CD4-positive, alpha-beta T cell treated with Interleukin-2 at 100 ng/mL for 4 hours (primary cell): ENCODE measurements at places on chromosomes 5 and 9.

DNA sequence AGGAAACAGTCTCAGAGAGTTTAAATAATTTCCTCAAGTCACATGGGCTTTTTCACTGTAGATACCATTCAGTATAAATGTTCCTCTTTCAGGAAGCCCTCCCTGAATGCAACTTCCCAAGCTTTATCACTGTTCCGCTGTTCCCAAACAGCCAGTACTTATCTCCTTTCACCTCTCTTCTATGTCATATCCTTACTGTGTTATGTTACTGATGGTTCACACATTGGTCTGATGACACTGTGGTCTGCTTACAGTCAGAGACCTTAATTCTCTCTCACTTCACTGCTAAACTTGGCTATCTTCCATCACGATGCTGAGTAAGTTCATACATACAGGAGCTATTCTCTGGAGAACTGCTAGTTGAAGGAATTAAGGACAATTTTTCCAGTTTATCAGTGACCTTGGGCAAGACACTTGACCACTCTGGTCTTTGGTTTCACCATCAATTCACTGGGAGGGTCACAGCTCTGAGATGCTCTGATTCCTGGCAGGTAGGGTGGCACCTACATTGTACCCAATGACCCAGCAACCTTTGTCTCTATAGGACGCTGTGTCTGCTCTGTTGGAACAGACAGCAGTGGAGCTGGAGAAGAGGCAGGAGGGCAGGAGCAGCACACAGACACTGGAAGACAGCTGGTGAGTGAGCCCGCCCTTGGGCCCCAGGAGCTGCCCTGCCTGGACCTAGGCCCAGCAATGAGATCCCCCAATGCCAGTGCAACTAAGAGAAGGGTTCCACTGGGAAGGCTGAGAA, 42.1 kb upstream of the RARS1 start:
- DNase-seq = no peak

- DNase-seq = no peak
Measured at GRCh38 chr9:116816484-116816883, 129.4 kb downstream of the TRIM32 start.

DNA sequence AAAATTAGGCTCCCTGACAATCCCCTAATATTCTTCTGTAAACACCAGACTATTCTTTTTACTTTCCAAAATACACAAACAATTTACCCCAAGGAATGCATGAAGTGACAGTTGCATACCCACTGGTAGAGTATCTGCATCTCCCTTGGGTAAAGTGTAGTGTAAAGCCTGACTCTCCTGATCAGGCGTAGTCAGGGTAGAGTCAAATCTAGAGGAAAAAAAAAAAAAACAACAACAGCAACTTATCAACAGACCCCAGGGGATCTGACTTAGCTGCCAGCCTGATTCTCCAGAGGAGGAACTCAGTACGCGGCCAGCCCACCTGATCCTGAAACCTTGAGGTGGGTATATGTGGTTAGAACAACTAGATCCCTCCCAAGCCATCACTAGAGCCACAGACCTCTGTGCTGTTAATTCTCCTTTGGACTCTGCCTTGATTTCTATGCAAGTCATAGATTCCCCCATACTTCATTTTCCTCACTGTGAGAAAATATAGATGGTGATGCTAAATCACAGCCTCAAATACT, 61.0 kb downstream of the ZNF608 start:
- DNase-seq = no peak

GRCh38 chr9:35116539-35116897, 856 bp upstream of the ATOSB start:
- no peak for DNase-seq

- no peak for DNase-seq
Measured at GRCh38 chr5:137802282-137803210, 48.4 kb upstream of the HNRNPA0 start.

- DNase-seq = no peak
Measured at GRCh38 chr5:122463221-122463620, 151.2 kb downstream of the SNCAIP start.

- peak; percentile 73 for DNase-seq
Measured at GRCh38 chr5:142151436-142152383, 43.1 kb downstream of the NDFIP1 start.

GRCh38 chr9:92312887-92313623, 12.1 kb downstream of the NOL8 start:
- no peak for DNase-seq

DNA sequence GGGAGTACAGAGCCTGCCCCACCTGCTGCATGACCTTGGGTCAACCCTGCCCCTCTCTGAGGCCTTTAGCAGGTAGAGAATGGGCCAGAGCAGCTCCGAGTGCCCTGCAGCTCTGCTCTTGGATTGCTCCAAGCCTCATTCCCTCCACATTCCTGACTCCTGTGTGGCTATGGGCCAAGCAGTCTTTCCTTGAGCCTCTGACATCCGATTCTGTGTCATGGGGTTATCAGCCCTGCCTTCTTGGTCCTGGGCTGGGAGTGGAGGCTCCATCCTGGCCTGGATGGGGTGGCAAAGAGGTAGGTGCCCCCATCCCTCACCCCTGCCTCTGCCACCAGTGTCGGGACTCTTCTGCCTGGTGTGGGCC, 13.7 kb downstream of the FPGS start:
- DNase-seq = no peak

GRCh38 chr5:68191083-68191791, 24.3 kb upstream of the PIK3R1 start:
- DNase-seq = no peak

DNA sequence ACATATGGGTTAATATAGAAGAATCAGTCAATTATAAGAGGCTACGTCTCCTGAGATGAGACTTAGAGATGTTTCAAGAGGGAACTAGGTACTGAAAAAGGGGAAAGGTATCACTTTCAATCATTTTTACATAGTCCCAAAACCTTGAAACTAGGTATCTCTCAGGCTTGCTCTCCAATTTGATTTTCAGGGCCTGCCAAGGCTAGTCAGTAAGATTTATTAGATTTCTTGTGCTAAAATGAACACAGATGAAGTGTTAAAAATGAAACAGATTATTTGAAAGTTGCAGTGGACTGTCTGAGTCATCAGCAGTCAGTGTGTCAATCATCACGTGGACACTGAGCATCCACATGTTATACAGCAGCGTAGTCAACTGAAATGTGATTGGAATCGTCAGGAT, 591.1 kb downstream of the DTWD2 start:
- no peak for DNase-seq

DNA sequence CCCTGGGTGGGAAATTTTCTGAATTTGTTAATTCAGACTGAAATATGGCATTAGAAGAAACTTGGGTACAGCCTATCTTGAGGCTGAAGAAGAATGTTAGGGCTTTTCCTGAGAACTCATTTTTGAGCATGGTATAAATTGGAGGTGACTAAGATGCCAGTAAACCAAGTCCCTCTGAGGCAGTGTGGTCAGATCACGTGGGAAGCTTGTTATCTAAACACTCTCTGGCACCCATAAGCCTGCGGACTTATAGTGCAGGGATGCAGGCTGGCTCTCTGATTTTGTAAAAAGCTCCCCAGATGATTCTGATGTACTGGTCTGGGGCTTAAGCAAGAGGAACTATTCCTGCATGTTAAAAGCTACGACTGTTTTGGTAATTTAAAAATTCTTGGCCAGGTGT, 34.3 kb downstream of the MTMR12 start:
- DNase-seq = peak; percentile 36

- peak; percentile 84 for DNase-seq
Measured at GRCh38 chr5:138491669-138492559, 26.6 kb downstream of the EGR1 start.

GRCh38 chr5:6595405-6595804, 37.4 kb downstream of the NSUN2 start:
- DNase-seq = no peak

GRCh38 chr5:150523472-150524350, 15.8 kb downstream of the NDST1 start:
- DNase-seq = peak; percentile 19

DNA sequence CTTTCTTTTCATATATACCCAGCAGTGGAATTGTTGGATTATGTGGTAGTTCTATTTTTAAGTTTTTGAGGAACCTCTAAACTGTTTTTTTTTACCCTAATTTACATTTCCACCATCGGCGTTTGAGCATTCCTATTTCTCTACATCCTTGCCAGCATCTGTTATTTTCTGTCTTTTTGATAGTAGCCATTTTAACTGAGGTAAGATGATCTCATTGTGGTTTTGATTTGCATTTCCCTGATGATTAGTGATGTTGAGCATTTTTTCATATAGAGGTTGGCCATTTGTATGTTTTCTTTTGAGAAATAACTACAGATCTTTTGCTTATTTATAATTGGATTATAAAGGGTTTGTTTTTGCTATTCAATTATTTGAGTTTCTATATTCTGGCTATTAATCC, 71.7 kb upstream of the TNC start:
- DNase-seq = no peak

GRCh38 chr9:109012009-109012875, 1.1 kb downstream of the CTNNAL1 start:
- peak; percentile 61 for DNase-seq
